ENCODE measurements at places on chromosomes 5 and 9.
A peak's percentile ranks its signal among the peaks of the same experiment; 100 is the strongest.

- no peak for DNase-seq
Observed at GRCh38 chr5:7094626-7095025, 301.3 kb upstream of the ADCY2 start.

GRCh38 chr5:34611464-34612415, 44.4 kb upstream of the RAI14 start:
- no peak for DNase-seq

DNA sequence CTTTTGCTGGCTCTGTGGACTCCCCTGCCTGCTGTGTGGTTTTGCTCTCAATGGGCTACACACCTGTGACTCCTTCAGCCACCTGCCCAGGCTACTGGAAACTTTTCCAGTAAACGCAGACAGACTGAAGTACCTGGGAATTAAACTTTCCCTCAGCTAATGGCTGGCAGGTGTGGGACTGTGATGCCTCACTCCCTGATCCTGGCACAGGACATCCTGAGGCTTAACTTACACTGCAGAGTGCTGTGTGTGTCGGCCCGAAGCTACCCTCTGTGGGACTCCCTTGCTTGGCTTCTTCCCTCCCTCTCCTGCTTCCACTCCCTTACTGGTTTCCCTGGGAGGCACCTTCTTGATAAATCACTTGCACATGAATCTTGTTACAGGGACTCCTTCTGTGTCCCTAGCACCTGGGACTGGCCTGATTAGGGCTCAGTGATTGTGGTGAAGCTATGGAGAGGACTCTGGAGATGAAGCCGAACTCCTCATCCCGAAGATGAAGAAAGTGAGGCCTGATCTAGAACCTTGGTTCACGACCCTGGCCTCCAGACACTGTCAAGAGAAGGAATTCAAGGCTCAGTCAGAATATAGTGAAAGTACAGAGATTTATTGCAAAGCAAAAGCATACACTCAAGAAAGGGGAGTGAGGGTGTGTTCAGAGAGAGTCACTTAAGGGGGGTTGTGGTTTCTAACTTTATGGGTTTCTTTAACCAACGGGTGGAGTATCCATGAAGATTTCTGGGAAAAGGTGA, 113.4 kb upstream of the ALDH1B1 start:
- no peak for DNase-seq

DNA sequence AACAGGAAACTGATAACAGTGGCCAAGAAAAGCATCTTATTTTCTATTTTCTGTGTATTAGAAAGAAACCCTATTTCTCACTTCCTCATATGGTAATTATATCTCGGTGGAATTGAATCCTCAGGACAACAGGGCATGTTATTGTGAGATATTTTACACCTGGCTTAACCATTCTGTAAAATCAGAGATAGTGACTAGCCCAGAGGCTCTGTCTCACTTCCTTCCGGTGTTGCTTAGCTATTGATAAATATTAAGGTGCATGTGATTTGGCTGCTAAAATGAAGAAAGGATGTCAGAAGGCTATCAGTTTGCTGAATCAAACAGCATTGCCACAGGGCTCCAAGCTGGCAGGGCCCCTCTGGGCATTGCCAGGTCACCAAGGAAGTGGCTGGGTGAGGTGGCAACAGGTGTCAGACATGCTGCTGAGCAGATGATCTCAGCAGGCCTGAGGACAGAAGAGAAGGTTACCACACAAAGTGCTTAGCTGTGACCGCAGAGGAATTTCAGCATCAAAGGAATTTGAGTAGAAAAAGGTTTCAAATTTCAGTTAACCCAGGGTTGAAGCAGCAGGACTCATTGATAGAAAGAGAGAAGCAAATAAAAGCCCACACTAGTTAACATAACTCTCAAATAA, 330.7 kb downstream of the PDE4D start:
- DNase-seq: peak; percentile 52

- no peak for DNase-seq
Observed at GRCh38 chr5:76771705-76772405, 47.0 kb upstream of the F2RL1 start.

GRCh38 chr9:68747043-68747533, 42.0 kb downstream of the PIP5K1B start:
- no peak for DNase-seq

- DNase-seq: no peak
Observed at GRCh38 chr5:52605317-52606313, 182.1 kb upstream of the ITGA1 start.

DNA sequence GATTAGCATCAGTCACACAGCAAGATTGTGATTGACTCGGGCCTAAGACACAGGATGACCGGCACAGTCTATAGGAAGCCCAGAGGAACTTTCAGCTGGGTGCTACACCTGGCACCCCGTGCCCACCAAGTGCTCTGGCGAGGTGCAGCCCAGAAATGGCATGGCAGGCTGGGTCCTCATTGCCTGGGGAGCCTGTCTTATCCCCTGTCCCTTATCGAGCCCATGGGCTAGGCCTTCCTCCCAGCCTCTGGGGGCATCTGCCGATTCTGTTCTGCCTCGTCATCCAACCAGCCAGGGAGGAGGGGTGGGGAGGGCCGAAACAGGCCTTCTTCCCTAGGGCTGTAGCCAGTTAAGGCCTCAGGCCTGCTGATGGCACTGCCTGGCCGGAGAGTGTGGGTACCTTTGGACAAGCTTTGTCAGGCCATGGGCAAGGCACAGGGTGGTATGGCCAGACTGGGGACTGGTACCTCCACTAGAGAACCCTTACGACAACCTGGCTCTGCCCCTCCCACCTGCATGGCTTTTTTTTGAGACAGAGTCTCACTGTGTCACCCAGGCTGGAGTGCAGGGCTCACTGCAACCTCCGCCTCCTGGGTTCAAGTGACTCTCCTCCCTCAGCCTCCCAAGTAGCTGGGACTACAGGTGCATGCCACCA, 1.6 kb downstream of the GRK6 start:
- DNase-seq: peak; percentile 48

- no peak for DNase-seq
Observed at GRCh38 chr5:128258372-128258771, 174.8 kb downstream of the SLC12A2 start.

DNA sequence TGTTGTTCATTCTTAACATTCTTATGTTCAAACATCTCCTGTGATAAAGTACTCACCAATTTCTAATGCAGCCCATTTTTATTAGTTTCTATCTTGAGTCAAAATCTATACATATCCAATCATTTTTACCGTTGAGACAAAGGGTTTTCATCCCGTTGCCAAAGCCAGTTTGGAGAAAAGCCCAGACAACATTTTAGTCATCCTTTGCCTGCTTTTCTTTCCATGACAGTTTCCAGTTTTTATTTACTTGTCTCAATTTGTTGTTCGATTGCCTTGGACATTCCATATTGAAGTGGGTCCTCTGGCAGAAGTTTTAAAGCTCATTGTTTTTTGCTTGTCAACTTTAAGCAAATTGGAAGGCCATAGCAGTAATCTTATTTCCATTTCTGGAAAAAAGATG, 123.9 kb downstream of the RAB3C start:
- DNase-seq: no peak

GRCh38 chr5:113161806-113162205, 185.2 kb downstream of the DCP2 start:
- DNase-seq: no peak

- no peak for DNase-seq
Observed at GRCh38 chr9:83281306-83282255, 218.6 kb upstream of the RASEF start.

DNA sequence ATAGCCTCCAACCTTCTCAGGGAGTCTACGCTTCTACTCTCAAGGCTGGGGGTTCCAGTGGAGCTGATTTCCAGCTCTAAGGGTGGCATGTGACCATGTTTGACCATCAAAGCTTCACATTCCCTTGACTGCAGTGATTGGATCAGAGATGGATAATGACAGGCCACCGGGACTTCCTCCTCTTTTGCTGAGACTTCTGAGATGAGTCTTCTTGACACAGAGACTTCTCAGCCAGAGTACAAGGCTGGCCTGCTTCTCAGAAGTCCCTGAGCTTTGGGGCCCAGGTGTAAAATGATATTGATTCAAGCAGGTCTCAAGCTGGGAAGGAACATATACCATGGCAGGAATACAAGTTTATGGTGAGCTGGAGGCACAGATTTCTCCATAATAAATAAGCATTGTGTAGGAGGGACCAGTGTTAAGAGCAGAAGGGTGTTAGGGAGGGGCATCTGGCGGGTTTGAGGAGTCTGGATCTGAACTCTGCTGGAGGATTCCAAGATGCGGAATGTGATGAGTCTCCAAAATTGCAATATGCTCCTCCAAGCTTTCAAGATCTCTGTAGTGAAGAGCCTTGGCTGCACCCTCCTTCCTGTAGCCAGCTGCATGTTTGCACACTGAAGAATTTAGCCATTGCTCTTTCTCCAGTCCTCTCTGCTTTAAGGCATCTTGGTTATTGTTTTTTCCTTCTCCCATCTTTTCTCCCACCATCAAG, 41.7 kb upstream of the HSD17B4 start:
- DNase-seq: no peak

- no peak for DNase-seq
Observed at GRCh38 chr5:128279345-128279744, 195.8 kb downstream of the SLC12A2 start.

GRCh38 chr9:6873857-6874256, 116.1 kb downstream of the KDM4C start:
- no peak for DNase-seq

GRCh38 chr9:89999176-89999533, 394.3 kb downstream of the GADD45G start:
- no peak for DNase-seq

GRCh38 chr5:143496943-143497342, 93.5 kb upstream of the NR3C1 start:
- no peak for DNase-seq

DNA sequence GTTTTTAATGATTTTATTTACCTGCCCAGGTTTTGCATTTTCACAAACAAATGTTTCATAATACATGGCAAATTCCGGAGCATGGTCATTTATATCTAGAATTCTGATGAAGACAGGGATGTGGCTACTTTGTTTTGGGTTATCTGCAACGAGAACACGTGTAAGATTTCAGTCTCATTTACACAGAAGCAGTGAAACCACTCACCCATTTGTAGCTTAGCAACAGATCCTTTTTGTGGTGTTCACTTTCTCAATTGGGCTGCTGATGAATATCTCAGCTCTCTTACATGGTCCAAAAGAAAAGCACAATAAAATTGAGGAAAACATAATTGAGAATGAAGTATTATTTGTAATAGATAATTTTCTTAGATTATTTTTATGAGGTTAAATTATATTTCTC, 148.6 kb downstream of the CDH9 start:
- DNase-seq: no peak

- no peak for DNase-seq
Observed at GRCh38 chr9:95820074-95820473, 55.4 kb upstream of the ERCC6L2 start.

GRCh38 chr9:119838210-119838609, 469.0 kb upstream of the BRINP1 start:
- DNase-seq: no peak

- DNase-seq: no peak
Observed at GRCh38 chr5:65125591-65126541, 355.9 kb downstream of the ADAMTS6 start.

GRCh38 chr9:69168709-69169217, 5.3 kb upstream of the TJP2 start:
- DNase-seq: peak; percentile 54

DNA sequence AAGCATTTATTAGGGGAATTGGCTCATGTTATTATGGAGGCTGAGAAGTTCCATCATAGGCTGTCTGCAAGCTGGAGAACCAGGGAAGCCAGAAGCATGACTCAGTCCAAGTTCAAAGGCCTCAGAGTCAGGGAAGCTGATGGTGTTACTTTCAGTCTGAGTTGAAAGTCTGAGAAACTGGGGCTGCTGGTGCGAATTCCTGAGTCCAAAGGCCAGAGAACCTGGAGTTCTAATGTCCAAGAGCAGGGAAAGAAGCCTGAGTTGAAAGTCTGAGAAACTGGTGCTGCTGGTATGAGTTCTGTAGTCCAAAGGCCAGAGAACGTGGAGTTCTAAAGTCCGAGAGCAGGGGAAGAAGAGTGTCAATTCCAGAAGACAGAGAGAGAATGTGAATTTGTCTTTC, 641.1 kb downstream of the ISL1 start:
- DNase-seq: no peak

DNA sequence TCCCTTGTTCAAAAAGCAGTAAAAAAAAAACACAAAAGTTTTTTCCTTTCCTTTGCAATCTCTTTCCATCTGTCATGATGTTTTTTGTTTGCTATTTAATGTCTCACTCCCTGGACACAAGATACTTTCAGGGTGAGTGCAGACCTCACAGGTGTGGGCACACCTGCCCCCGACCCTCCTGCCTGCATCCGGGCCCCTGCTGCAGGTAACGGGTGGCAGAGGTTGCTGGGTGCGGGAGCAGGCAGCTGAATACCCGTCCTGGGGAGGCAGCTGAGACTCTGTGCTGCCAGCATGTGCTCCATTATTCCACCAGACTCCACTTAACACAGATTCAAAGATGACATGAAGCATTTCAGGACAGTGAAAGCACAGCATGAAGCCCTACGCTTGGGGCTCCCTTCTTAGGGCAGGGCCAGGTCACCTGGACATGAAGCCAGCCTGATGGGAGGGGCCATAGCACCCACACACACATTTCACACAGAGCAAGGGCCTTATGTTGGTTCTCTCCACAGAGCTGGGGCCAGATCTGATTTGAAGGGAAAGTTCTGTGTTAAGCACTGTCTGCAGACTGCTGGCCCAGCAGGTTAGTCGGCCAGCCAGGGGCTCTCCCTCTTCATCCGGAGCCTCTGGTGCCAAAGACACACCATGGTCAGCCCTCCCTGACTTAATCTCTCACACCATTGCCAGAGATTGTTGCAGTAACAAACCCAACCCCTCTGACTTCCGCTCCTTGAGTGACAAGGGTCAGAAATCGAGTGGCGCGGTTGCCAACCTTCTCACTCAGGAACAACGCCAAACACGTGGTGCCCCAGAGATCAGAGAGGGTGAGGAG, 13.0 kb downstream of the NEK6 start:
- DNase-seq: no peak

GRCh38 chr5:61731267-61731945, 399.3 kb downstream of the ZSWIM6 start:
- DNase-seq: no peak

DNA sequence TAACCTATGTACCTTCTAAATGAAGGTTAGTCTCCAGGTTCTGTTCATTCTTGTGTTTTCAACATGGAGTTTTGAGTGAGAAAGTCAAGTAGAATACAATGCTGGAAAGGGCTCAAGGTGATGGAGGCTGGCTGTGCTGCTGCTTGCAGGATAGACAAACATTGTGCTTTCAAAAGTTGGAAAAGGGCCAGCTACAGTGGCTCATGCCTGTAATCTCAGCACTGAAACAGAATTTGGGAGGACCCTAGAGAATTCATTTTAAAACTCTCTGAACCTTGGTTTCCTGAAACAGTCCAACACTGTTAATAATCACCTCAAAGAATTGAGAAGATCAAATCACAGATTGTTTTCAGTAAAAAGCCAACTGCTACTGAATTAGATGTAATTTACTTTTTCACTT, 15.4 kb upstream of the IARS1 start:
- DNase-seq: no peak

Measured in natural killer cell (primary cell).